Activated CD4-positive, alpha-beta memory T cell treated with anti-CD3 and anti-CD28 coated beads for 36 hours (primary cell): ENCODE measurements at places on chromosomes 5 and 9. TPM values are rescaled to one million over a fixed set of nuclear protein-coding genes. Genes with fewer than 3 reads are reported as not detected.

DNA sequence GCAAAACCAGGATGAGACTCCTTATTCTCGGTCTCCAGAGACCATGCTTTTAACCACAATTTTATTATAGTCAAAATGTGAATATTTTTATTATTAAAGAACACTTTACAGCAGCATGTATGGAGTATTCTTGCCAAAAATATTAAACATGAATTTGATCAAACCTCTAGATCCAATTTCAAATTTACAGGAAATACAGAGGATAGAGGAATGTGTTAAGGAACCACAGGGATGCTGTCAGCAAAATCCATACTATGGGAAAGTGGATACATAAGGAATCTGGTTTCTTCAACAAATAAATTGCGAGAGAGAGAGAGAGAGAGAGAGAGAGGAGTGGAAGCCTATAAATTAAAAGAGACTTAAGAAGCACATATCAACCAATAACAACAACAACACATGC lies 348.2 kb upstream of the NUDT12 start:
- H3K27me3 ChIP-seq, result no peaks in the 10 kb centered on the region
- no peaks in the 10 kb centered on the region for H3K36me3 ChIP-seq
- H3K27ac ChIP-seq, result no peak overlapping the region
- H3K4me3 ChIP-seq, result no peak overlapping the region
- no peak for DNase-seq
- no peaks in the 10 kb centered on the region for H3K4me1 ChIP-seq

DNA sequence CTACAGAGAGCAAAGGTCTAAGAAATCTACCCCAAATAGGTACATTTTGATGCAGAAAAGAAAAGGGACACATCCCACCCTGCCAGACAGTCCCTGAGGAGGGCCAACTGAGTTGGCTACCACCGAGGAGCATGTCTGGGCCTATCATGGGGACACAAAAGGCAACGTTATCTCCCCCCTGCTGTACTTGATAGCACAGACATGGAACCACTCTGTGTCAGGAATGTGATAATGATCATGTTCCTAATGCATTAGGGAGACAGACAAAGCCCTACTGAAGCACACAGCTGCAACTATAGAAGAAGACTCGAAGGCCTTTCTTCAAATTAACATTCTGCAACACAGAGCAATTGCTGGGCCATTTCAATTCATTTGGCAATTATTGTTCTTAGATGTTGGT lies 84.5 kb downstream of the ENC1 start:
- DNase-seq, result no peak
- H3K27ac ChIP-seq, result no peak overlapping the region
- peaks cover 5% of the 10 kb centered on the region for H3K27me3 ChIP-seq
- peaks cover 2% of the 10 kb centered on the region for H3K36me3 ChIP-seq
- no peaks in the 10 kb centered on the region for H3K4me1 ChIP-seq

- no peaks in the 10 kb centered on the region for H3K4me1 ChIP-seq
- no peaks in the 10 kb centered on the region for H3K36me3 ChIP-seq
- DNase-seq, result no peak
- no peak overlapping the region for H3K4me3 ChIP-seq
- no peaks in the 10 kb centered on the region for H3K27me3 ChIP-seq
Measured at GRCh38 chr9:119588874-119589744, 219.9 kb upstream of the BRINP1 start.

DNA sequence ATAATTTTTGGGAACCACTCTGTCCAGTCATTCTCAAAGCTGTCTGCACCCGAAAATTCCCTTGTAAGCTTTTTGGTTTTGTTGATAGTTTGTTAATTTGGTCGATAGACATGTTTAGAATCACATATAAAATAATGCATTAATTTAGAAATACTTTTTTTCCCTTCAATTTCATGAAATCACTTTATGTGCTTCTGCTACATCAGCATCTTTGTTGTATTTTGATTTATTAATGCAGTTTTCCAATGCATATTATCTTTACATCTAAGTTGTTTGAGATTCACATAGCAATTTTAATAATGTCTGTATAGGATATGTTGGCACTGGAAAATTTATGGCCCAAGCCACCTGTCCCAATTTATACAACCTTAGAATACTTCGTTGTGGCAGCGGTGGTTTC lies 60.6 kb upstream of the SV2C start:
- peaks cover 3% of the 10 kb centered on the region for H3K27me3 ChIP-seq
- no peak overlapping the region for H3K4me3 ChIP-seq
- H3K36me3 ChIP-seq, result no peaks in the 10 kb centered on the region
- no peak overlapping the region for H3K27ac ChIP-seq
- H3K4me1 ChIP-seq, result no peaks in the 10 kb centered on the region
- no peak for DNase-seq

DNA sequence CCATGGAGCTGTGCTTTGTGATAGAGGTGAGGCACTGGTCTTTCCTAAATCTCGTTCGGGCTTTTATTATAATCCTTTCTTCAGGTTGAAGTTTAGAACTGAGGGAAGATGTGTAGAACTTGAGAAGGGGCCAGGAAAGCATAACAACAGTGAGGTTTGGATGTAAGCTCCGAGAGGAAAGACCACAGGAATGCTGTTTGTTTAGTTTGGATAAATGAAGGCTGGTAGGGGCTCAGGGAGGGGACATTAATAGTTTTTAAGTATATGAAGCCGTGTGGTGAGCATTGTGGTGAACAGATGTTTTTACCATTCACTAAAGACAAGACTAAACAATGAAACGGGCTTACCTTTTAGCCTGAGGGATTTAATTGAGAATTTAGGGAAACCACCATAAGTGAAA lies 130.8 kb downstream of the ARHGAP26 start:
- DNase-seq, result no peak
- H3K4me1 ChIP-seq, result no peaks in the 10 kb centered on the region

- no peaks in the 10 kb centered on the region for H3K27me3 ChIP-seq
- H3K4me1 ChIP-seq, result no peaks in the 10 kb centered on the region
- H3K36me3 ChIP-seq, result no peaks in the 10 kb centered on the region
Measured at GRCh38 chr5:147520450-147520849, 10.6 kb upstream of the DPYSL3 start.

- H3K4me3 ChIP-seq, result no peak overlapping the region
- no peaks in the 10 kb centered on the region for H3K4me1 ChIP-seq
- H3K36me3 ChIP-seq, result no peaks in the 10 kb centered on the region
- DNase-seq, result no peak
- peaks cover 3% of the 10 kb centered on the region for H3K27me3 ChIP-seq
- H3K27ac ChIP-seq, result no peak overlapping the region
Measured at GRCh38 chr9:72977670-72978069, 24.8 kb upstream of the ALDH1A1 start.

DNA sequence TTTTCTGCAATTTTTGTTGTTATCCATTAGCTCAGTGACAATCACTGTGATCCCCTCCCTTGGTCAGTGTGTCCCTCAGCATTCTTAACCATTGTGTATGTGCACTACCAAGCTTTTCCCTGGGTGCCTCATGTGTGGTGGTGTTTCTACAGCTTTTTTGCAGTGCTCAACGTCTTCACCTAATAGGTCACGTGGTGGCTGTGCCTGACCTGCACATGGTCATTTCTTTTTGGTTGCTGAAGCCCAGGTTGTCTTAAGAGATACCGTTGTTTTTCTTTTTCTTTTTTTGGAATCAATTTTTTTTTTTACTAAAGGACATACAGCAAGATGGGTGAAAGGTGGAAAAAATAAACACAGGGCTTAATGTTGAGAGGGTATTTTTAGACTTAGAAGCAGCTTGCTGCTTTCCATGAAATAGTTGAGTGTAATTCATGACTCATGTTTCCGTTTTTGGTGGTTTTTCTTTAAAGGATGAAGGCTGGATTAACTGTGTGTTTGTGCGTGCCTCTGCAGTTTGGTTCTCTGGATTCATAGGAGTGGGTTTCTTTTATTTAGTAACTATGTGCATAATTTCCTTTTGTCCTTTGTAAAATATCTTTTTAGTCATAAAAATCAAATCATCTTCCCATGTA lies 22.2 kb downstream of the SH3GL2 start:
- H3K4me1 ChIP-seq, result no peaks in the 10 kb centered on the region
- H3K27me3 ChIP-seq, result no peaks in the 10 kb centered on the region
- H3K4me3 ChIP-seq, result no peak overlapping the region
- H3K36me3 ChIP-seq, result no peaks in the 10 kb centered on the region
- no peak for DNase-seq
- H3K27ac ChIP-seq, result no peak overlapping the region

DNA sequence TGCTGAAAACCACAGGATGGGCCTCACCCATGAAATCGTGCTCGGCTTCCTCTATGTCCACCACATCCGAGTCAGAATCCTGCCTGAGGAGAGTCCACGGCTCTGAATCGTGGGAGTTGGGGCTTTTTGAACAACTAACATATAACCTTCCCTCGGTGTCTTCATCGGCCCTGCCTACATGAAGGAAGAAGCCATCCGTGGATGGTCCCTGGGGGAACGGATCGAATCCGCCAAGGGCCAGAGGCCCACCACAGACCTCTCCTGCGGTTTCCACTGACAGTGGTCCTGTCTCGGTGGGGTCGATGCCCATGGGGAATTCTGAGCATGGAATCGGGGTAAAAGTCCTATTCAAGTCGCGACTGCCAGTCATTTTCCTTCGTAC lies 85.0 kb downstream of the CAMSAP1 start:
- H3K4me3 ChIP-seq, result no peak overlapping the region
- H3K27me3 ChIP-seq, result no peaks in the 10 kb centered on the region
- no peak overlapping the region for H3K27ac ChIP-seq
- DNase-seq, result no peak
- peaks cover 5% of the 10 kb centered on the region for H3K4me1 ChIP-seq

DNA sequence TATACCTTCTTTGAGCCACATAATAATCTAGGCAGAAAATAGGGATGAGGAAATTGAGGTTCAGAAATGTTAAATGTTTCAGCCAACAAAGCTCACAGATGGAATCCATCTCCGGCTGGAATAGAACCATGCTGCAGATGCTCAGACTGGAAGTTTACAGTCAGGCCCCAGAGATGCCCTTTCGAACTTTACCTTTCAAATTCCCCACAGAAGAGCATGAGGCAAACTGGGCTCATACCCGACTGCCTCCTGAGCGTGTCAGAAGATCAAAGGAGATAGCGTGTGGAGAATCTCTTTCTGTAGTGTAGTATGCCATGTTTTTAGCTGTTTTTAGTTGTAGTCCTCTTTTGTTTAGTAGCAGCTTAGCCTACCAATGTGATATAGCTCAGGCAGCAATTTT lies 72.0 kb upstream of the DAP start:
- no peaks in the 10 kb centered on the region for H3K4me1 ChIP-seq
- no peak overlapping the region for H3K27ac ChIP-seq
- DNase-seq, result no peak

- H3K4me1 ChIP-seq, result peaks cover 7% of the 10 kb centered on the region
- peaks cover 4% of the 10 kb centered on the region for H3K27me3 ChIP-seq
- no peaks in the 10 kb centered on the region for H3K36me3 ChIP-seq
- DNase-seq, result no peak
- no peak overlapping the region for H3K27ac ChIP-seq
Measured at GRCh38 chr5:39547553-39548154, 122.9 kb upstream of the DAB2 start.

- no peaks in the 10 kb centered on the region for H3K27me3 ChIP-seq
- no peak overlapping the region for H3K27ac ChIP-seq
- H3K4me3 ChIP-seq, result no peak overlapping the region
- no peak for DNase-seq
- no peaks in the 10 kb centered on the region for H3K36me3 ChIP-seq
Measured at GRCh38 chr9:35353731-35354365, 136.1 kb upstream of the RUSC2 start.

DNA sequence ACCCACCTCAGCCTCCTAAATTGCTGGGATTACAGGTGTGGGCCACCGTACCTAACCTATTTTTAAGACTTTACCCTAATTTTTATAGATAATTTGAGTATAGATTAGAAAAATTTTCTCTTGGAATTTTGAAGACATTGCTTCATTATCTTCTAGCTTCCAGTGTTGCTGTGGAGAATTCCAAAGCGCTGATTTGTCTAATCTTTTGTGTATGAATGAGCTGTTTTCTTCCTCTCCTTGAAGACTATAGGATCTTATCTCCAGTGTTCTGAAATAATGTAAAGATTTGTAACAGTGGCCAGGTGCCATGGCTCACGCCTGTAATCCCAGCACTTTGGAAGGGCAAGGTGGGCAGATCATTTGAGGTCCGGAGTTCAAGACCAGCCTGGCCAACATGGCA lies 5.7 kb upstream of the SNX24 start:
- H3K4me1 ChIP-seq, result peaks cover 13% of the 10 kb centered on the region
- H3K4me3 ChIP-seq, result no peak overlapping the region
- H3K27me3 ChIP-seq, result no peaks in the 10 kb centered on the region
- no peak for DNase-seq

DNA sequence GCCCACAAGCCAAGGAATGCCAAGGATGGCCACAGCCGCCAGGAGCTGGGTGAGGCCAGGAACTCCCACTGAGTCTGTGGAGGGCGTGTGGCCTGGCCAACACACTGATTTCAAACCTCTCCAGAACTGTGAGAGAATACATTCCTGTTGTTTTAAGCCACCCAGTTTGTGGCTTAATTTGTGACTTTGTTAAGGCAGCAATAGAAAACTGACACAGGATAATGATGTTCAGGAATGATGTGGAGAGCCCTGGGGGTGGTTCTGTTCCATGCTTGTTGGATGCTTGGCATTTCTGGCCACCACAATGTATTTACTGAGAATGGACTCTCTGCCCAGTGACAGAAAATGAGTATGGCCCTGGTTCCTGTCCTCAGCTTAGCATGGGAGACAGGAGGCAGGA lies 82.8 kb downstream of the DAP start:
- peaks cover 43% of the 10 kb centered on the region for H3K36me3 ChIP-seq
- no peak for DNase-seq
- H3K4me1 ChIP-seq, result no peaks in the 10 kb centered on the region
- H3K27ac ChIP-seq, result no peak overlapping the region
- H3K27me3 ChIP-seq, result no peaks in the 10 kb centered on the region

- DNase-seq, result no peak
- no peaks in the 10 kb centered on the region for H3K27me3 ChIP-seq
- H3K27ac ChIP-seq, result no peak overlapping the region
- peaks cover 2% of the 10 kb centered on the region for H3K4me1 ChIP-seq
- H3K4me3 ChIP-seq, result no peak overlapping the region
Measured at GRCh38 chr5:110096419-110096818, 406.7 kb downstream of the MAN2A1 start.

DNA sequence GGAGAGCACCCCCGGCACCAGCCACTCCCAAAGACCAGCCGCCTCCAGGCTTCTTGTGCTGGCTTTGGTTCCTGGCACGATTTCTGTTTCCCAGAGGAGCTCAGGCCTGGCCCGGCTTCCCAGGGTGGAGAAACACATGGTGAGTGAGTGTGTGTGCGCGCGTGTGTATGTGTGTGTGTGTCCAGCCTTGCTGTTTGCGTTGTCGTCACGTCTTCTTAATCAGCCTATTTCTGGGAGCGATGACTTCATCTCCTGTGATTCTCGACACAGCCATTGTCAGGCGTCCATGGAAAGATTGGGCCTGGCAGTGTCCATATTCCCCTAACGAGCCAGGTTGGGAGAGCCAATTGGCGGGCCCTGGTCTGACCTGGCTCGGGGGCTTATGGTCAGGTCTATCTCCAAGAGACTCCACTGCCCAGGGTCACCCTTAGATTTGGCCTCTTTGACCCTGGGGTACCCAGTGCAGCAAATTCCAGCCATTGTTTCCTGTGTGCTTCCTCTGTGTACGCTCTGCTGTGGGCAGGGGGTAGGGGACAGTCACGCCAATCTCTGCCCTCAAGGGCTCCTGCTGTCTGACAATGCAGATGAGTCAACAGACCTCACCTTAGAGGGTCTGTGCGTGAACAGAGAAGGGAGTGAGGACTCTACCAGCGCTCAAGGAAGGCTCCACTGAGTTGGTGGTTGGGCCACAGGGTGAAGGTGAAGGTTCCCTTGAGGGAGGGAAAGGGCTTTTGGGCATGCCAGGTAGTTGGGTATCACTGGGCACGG lies 73.8 kb downstream of the DAB2IP start:
- H3K27ac ChIP-seq, result no peak overlapping the region
- no peak for DNase-seq
- no peak overlapping the region for H3K4me3 ChIP-seq
- H3K27me3 ChIP-seq, result no peaks in the 10 kb centered on the region

The PCDHB12 gene
- not detected for total RNA-seq

The GPR21 gene
- total RNA-seq, result 0.31 TPM

The GALT gene
- 59.2 TPM for total RNA-seq

The GZMA gene
- total RNA-seq, result 13.7 TPM

The CHSY3 gene
- total RNA-seq, result not detected

The SNCAIP gene
- total RNA-seq, result not detected

The CDH9 gene
- total RNA-seq, result not detected
